ENCODE measurements at places on chromosomes 6 and 20.

DNA sequence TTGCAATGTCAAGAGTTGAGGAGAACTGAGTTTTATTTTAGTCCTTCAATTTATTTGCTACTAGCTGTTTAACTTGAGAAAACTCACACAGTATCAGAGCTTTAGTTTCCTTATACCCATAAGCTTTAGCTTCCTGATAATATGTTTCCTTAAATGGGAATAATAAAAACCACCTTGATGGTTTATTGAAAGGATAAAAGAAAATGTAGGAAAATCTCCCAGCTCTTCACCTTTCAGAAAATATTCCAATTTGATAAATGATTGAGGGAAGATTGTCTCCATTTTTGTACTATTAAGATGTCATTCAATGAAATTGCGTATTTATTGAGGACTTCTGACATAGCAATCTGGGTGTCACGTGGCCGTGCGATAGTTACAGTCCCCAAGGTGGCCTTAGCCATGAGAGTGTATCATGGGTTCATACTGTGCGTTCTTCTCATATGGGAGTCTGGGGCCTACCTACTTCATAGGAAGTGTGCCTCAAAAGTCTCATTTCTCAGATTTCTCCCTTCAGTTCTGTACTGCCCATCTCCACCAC, 296.3 kb upstream of the BMP2 start:
- no peak for DNase-seq

- DNase-seq: no peak
Measured at GRCh38 chr6:110190726-110191125, 10.5 kb downstream of the CDC40 start.

DNA sequence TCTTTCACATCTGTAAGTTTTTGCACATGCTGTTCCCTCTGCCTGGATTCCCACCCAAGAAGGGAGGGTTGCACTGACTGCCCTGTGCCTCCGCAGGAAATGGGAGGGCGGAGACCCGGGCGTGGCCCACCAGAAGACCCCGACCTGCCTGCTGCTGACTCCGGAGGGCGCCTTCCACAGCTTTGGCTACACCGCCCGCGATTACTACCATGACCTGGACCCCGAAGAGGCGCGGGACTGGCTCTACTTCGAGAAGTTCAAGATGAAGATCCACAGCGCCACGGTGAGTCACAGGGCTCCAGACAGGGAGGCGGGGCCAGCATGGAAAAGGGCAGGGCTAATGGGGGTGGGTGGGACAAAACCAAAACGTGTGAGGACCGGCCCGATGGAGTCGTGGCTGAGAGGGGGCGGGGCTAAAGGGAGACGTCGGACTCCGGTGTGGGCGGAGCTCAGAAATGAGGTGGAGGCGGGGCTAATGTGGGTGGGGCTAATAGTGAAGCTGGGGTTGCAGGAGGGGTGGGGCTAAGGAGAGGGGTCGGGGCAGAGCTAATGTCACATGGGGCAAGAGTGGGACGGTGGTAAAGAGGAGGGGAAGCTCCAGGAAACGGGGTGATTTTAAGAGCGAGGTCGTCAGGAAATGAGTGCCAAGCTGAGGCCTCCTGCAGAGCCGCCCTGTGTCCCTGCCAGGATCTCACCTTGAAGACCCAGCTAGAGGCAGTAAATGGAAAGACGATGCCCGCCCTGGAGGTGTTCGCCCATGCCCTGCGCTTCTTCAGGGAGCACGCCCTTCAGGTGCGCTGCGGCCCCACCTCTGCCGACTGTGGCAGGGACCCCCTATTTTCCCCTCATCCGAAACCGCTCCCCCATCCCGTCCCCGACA, 12.6 kb downstream of the HSPA12B start:
- DNase-seq: peak; percentile 49

DNA sequence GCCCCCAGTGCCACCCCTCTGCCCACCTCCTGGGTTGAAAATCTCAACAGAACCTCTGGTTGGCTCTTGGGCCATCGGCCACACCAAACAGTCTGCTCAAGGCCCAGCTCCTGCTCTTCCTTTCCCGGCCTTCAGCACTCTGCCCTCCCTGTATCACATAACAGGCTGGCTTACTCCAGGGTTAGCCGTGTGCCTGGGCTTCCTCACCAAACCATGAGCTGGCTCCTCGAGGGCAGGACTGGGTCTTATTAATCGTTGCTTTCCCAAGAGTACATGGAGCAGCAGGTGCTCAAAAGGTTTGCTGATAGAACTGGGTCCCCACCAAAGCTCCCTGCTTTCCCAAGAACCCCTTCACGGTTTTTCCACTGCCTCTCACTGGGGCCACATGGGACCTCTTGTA, 12.7 kb upstream of the FAM83C start:
- no peak for DNase-seq

GRCh38 chr20:32682508-32682987, 8.8 kb upstream of the C20orf203 start:
- no peak for DNase-seq

DNA sequence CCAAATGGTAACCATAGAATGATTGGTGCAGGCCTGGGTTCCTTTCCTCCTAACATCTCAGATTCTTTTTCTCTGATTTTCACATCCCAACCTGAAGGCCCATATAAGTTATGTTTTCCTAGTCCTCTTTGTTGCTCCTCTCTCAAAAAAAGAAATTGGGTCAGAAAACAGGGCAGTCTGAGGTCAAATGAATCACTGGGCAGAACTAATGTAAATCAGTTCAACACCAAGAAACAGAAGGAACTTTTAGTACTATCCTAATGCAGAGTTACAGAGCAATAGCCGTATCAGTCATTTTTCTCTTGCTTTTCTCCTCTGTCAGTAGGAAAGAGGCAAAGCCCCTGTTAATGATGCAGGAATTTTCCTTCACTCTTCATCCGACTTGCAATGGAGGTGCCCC, 11.0 kb upstream of the TPD52L1 start:
- DNase-seq: no peak

DNA sequence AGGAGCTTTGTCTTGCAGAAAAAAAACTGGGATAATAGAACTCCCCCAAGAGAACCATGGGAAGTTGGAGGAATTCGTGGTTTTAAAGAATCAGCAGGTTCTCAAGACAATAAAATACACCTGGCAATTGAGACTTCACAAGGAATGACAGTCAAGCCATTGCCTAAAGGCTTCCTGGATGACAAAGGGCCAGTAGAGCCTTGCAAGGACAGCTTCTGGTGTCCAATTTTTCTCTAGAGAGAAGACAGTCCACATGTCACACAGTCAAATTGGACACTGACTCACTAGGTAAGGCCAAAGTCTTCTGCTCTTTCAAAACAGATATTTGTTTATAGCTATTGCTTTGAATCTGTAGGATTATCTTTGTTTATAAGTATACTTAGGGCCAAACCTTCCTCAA, 80.3 kb upstream of the BMP5 start:
- no peak for DNase-seq

- no peak for DNase-seq
Measured at GRCh38 chr20:17712708-17713107, 12.9 kb downstream of the BANF2 start.

DNA sequence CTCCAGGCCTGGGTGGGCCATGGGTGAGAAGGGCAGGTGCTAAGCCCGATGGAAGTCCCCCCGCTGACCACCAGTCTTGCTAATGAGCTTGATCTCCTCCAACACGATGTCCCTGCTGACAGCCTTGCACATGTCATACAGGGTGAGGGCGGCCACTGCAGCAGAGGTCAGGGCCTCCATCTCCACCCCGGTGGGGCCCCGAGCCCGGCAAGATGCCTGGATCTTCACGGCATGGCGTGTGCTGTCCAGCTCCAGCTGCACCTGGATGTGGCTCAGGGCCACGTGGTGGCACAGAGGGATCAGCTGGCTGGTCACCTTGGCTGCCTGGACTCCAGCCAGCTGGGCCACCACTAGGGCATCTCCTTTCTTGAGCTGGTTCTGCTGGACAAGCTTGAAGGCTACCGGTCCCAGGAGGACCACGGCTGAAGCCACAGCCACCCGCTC, 27.9 kb downstream of the MOCS1 start:
- no peak for DNase-seq

DNA sequence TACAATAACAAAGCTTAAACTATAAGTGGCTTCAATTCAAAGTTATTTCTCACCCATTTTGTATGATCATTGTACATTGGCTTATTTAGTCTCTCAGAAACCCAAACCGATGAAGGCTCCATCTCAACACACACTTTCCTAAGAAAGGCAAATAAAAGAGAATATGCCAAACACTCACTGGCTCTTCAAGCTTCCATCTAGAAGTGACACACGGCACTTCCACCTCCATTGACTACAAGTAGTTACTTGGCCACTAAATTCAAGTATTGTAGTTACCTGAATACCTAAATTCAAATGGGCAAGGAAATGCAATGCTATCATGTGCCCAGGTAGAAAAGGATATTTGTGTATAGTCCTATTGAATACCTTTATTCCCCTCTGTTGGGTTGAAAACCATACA, 170.6 kb downstream of the OGFRL1 start:
- no peak for DNase-seq

DNA sequence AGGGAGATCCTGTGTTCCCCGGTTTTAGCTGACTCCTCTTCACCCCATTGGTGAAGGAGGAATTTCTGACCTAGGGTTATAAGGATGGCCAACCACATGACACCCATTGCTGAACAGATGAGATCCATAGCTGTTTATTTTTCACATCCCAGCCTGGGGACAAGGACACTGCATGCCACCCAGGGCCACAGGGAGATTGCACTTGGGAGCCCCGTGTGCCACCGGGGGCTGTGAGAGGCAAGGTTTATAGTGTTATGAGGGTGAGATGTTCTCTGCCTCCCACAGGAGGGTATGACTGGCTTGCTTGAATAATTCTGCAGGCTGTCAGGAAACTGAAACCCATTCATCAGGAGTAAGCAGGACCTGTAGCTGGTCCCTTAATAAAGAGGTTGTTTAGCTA, 14.7 kb upstream of the SLPI start:
- no peak for DNase-seq

GRCh38 chr20:19973961-19974629, 43.1 kb upstream of the NAA20 start:
- DNase-seq: peak; percentile 38

- peak; percentile 47 for DNase-seq
Measured at GRCh38 chr6:107064579-107065065, 36.6 kb downstream of the MTRES1 start.

DNA sequence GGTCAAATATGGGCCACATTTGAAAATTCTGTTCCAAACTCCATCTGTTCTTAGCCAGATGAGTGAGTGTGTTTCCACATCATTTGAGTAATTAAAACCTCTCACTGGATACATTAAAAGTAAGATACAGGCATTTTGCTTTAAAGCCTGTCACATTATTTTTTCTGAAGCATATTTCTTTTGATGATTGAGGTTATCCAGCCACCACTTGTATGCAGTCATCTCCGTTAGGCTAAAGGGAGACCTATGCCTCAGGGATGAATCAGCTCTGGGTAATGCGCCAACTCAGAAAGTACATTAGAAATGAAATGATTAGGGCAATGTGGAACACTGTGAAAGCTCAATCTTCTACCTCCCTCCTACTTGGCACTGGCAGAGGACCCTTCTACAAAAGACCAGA, 90.7 kb downstream of the SNAP25 start:
- peak; percentile 72 for DNase-seq

DNA sequence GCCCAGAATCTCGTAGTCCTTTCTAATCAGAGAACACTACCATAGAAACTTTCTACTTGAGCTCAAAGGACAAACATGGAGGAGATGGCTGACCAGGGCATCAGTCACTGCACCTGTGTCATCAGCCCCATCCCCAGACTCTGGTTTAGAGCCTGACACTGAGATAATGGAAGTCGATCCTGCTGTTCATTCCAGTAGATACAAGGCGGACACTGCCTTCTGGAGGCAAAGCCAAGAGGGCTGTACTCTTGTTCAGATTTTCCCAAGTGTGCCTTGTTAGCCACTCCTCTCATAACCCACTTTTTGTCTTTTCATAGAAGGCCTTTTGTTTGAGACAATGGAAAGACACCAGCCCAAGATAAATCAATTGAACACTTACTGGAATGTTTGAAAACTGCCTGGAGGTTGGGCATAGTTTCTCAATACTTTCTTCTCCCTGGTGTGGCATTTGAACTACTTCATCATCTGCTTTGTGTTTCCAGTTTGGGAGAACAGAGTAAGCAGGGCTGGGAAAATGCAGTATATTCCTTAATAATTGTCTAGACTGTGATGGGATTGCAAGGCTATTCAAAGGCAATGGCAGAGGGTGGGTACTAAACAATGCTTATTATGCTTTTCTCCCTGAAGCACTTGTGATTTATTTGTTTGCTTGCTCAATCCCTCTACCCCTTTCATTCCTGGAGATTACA, 99.7 kb downstream of the CLIC5 start:
- DNase-seq: no peak

DNA sequence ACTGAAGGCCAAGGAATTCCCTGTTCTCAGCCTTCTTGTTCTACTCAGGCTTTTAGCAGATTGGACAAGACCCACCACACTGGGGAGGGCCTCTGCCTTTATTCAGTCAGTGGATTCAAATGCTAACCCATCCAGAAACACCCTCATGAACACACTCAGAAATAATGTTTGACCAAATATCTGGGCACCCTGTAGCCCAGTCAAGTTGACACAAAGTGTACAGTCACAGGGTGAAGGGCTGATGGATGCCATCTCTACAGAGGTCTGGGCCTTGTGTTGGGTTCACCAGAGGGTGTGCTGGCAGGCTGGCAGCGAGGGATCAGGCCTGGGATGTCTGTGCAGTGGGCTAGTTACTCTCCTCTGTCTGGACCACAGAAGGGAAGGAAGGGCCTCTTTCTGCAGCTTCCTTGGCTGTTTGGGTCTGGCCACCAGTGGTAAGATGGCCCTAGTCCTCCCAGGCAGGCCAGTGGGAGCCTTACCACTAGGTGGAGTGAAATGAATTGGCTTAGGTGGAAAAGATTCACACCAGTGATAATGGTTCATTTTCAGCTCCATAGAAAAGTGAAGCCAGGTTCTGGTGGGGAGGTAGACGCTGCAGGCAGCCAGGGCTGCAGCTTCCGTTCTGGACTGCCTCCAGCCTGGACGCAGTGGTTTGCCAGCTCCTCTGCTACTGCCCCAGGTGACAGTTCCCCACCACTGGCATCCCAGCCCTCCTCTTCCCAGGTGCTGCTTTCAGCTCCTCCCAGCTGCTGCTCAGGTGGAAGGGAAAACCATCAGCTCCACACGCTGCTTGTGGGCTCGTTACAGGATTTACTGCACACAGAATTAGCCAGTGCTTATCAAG, 9.2 kb downstream of the TUBB2A start:
- no peak for DNase-seq

All from urothelium cell line (cell line).